Activated CD4-positive, alpha-beta T cell treated with anti-CD3 and anti-CD28 coated beads for 48 hours (primary cell): ENCODE measurements at places on chromosomes 1 and 21.

DNA sequence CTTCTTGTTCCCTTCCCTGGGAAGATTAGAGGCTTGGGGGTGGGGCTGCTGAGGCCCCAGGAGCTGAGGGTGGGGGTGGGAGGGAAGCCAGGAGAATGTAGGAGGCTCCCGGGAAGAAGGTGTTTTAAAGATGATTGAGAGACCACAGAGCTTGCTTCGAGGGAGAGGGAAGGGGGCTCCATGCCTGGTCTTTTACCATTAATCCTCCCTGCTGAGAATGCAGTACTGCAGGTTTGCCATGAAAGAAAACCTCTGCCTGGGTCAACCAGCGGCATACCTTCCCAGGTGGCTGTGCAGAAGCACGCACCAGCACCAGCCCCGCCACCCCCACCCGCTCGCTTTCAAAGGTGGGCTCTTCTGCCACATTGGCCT, 15.4 kb downstream of the ABCA4 start:
- DNase-seq, result no peak

DNA sequence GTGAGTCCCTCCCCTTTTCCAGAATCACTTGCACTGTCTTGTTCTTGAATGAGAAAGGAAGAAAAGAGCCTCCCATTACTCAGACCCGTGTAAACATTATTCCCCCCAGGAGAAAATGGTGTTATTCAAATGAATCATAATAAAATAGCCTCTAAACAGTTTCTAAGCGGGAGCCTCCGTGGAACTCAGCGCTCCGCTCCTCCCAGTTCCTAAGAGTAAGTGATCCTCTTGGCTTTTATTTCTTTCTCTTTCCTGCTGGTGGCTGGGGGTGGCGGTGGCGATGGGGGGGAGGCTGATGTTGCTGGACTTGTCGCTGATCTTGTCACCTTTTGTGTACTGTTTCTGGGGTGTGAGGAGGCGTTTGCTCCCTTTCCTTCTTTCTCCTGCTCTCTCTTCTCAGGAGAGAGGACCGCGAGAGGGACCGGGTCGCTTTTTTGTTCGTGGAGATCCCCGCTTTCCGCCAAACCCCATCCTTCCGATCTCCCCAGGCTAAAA, 781 bp downstream of the PROX1 start:
- DNase-seq, result no peak

DNA sequence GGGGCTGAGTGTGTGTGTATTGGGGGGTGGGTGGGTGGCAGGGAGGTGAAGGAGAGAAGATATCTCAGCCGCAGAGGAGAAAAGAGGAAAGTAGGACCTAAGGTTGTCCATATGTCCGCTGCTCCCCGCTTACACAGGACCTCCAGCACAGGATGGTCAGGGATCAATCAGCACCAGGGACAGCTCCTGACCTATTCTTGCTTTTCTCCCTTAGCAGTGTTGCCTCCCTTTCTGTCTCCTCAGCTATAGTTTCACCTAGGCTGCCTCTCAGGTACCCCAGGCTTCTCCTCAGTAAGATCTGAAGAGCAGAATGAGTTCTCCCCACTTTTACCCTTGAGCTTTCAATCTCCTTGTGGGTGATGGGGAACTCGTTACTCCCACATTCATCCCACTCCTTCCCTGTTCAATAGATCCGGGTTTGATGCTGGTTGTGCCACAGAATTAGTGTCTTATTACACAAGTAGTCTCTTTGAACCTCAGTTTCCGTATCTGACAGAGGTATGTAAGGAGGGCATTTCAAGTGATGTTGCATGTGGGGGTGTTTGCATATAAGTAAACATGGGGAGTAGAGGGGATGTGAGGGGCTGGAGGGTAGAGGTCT, 1.4 kb upstream of the DPH2 start:
- peak; percentile 45 for DNase-seq

DNA sequence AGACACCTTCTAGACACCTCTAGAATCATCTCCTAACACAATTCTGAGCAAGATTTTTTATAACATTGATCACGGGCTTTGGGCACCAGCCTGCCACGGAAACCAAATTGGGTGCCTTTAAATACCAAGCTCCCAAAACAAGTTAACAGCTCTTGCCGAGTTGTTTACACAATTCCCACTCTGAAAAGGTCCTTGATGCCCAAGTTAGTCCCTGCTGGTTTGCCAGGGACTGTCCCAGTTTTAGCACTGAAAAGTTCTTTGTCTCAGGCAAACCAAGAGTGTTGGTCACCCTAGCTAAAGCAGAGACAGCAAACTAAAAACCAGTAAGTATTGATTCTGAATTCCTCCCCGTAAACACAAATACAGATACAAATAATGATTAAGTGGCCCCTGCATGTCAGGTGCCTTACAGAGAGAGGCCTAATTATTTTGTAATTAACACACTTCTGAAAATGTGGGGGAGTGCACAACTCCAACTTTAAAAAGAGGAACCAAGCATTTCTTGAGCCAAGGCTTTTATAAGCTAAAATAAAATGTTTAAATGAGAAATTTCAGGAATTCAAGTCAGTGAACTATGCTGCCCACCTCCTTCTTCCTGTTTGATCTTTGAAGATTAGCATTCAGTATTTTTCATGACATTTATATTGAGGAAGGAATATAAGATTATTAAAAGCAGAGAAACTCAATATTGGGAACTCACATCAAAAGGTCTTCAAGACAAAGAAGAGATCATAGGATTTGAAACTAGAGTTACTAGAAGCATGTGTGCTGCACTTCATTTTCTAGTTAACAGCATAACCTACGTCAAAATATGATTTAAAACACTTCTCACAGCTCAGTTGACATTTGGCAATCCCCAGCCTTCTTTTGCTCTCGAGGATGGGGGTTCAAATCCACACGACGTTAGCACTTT, 9.0 kb upstream of the UBE2U start:
- DNase-seq, result no peak

DNA sequence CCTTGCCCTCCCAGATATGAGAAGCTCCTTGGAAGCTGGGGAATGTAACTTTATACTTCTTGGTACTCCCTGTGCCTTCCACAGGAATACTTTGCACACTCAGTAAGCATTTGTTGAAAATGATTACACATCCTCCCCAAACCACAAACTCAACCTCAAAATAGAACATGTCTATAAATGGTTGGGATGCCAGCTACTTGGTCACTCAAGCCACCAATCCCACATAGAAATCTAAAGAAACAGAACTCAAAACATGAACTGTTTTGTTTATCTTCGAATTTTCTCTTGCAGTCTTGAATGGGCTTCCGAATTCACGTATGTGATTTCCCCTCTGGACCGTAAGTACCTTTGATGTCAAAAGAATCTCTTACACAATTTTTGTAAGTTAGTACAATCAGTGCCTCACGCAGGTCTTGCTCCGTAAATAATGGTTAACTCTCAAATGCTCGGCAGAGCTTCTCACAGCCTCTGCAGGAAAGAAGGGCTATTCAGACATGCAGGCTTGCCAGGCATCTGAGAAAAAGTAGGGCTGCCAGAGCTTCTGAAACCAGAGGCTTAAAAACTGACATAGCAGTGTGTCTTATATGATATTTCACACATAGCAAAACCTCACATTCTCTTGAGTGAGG, 26.9 kb downstream of the SORT1 start:
- DNase-seq, result no peak
